ENCODE measurements at places on chromosomes 16 and 17. TPM values are rescaled to one million over a fixed set of nuclear protein-coding genes. Genes with fewer than 3 reads are reported as not detected.

The TBX6 gene
- 0.24 TPM for total RNA-seq

The TNFRSF17 gene
- not detected for total RNA-seq

The NLGN2 gene
- 15.5 TPM for total RNA-seq

The GNGT2 gene
- total RNA-seq = 1.1 TPM

The KRTAP1-5 gene
- not detected for total RNA-seq

The CCL11 gene
- total RNA-seq = not detected

The ACSM5 gene
- not detected for total RNA-seq

The AATK gene
- total RNA-seq = 0.64 TPM

The NLRC5 gene
- 4.4 TPM for total RNA-seq

The CACNG5 gene
- total RNA-seq = not detected

Measured in A549 treated with Hydrocortisone at 1 μM for 4 hours (cell line).